Amygdala (tissue), 56 donors: ENCODE measurements at places on chromosomes 4 and X.

DNA sequence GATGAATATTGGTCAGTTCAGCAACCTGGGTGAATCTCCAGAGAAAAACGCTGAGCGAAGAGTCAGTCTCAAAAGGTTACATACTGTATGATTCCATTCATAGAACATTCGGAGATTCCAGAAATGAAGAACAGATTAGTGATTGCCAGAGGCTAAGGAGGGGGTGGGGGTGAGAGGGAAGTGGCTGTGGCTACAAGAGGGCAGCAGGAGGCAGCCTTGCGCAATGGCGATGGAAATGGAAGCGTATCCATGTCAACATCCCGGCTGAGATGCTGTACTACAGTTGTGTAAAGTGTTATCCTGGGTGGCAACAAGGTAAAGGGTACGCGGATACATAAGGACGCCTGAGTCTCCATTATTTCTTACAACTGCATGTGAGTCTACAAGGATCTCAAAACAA lies 18.0 kb downstream of the LYAR start:
- DNase-seq = no peak

GRCh38 chrX:1500701-1501624 lies 36.0 kb downstream of the P2RY8 start:
- no peak for DNase-seq

DNA sequence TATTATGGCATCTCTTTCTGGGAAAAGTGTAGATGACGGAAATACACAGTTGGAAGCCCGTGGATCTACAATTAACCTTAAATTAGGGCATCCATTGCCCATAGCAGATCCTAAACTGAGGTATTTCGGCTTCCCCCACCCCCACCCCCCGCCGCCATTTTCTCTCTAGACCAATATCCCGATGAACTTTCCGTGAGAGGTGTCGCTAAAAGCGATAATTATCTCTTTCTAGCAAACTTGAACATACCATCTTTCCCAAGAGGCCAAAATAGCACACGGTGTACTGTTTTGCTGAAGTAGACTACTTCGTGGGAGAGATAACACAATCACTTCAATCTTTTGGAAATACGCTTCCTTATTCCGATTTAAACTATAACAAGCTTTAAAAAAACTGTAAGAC lies 554 bp downstream of the KLHL15 start:
- DNase-seq = no peak

GRCh38 chr4:158259955-158260575 lies 49.8 kb downstream of the TMEM144 start:
- no peak for DNase-seq

- no peak for DNase-seq
Observed at GRCh38 chr4:41106081-41106480, 108.3 kb downstream of the APBB2 start.

- DNase-seq = no peak
Observed at GRCh38 chr4:77047037-77047436, 28.8 kb downstream of the CCNI start.

GRCh38 chr4:120007191-120007871 lies 59.3 kb downstream of the MAD2L1 start:
- no peak for DNase-seq

DNA sequence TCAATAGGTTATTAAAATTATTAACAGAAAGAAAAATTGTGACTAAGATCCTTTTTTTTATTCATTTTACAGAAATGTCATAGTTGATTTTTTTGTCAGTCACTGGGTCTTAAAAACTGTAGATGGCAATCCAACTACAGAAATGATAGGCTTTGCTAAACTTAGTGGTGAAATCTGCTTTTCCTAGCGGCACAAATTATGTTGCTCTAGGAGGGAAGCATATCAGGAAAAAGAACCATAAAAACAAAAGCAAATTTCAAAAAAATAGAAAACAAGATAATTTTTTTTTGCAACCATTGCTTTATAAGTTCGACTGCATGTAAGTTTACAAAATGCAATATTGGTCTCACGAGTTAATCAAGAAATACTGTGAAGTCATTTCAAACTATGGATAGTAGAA lies 443.5 kb upstream of the IGFBP7 start:
- DNase-seq = no peak

- DNase-seq = no peak
Observed at GRCh38 chr4:4759232-4759631, 100.2 kb upstream of the MSX1 start.

DNA sequence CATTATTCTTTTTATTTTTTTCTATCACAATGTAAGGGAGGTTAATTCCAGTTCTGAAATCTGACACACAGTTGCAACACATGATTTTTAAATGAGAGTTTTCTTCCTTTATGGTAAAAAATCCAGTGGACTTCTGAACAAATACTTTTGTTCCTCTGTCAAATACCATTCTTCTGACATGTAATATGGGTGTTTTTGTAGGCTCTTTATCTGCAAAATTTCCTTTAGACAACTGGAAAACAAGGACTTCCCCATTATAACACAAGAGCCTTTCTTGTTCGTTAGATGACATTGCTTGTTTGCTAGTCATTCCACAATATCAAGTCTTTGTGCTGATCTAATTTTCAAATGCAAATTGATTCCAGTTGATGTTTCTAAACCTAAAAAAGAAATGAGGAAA lies 7.7 kb downstream of the FANCB start:
- no peak for DNase-seq

DNA sequence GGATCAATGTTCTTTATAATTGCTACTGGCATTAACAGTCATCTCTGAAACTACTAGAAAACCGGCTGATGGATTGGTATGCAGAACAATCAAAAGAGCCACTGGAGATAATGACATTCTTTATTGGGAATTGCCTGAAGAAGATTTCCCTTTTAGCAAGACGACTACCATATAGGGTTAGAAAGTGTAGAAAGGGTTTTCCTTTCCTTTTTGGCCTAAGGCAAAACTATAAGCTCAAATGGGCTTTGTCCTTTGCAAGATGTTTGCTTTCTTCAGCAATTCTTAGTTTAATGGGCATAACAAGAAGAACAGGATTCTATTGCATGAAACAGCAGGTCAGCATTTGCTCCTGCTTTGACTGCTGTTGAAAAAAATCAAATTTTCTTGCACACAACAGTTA lies 214.2 kb upstream of the PCDH10 start:
- no peak for DNase-seq

DNA sequence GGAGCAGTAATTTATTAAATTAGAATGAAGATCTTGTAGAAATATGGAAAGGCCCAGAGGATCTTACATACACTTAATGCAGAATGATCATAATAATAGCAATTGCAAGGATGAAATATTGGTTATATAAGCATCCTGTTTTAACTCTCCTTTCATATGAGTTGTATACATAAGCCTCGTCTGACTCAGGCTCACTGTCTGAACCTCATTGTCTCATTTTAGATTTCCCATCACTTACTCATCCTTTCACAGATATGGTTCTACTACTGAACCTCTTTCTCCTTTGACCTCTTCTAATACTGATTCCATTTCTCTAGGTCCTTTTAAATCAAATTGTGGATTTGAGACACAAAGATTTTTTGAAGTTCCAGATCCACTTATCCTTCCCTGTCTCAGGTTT lies 277.3 kb upstream of the TRPC5 start:
- no peak for DNase-seq

GRCh38 chrX:150234126-150234525 lies 129.0 kb upstream of the MAMLD1 start:
- no peak for DNase-seq

DNA sequence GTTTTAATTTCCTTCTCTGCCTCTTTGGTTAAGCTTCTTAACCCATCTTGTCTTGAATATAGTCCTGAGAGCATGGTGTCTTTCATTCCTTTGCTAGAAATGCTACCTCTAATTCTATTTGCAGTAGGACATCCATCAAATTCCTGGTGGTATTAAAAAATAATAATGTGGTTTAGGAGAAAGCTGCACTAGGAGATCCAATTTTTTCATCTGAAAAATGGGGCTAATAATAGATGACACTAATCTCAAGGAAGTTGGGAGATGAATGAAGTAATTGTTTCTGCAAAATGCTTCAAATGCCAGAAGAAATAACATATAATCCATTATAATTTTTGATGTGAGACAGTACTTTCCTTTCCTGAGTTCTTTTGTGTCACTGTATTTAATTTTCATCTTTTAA lies 194.9 kb downstream of the PACRGL start:
- DNase-seq = no peak

GRCh38 chr4:8542776-8543525 lies 37.2 kb upstream of the GPR78 start:
- DNase-seq = no peak

- DNase-seq = no peak
Observed at GRCh38 chr4:67573193-67573592, 14.7 kb downstream of the STAP1 start.

- DNase-seq = no peak
Observed at GRCh38 chr4:32031026-32031425, 1310.9 kb downstream of the PCDH7 start.

DNA sequence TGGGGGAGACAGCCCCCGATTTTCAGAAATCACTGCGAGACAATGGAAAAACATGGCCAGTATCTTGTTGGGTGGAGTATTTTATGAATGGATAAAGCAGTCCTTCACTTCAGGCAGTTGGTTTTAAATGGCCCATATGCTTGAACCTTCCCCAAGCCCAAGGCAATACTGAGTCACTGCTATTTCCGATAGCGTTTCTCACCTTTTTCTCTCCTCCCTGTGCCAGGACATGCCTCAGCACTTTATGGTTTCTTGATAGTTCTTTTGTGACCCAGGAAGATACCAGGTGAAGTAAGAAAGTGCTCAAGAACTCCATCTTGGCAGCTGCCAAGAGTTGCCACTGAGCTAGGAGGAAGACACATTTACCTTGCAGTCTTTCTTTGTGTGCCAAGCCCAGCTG lies 26.8 kb upstream of the ESX1 start:
- DNase-seq = no peak

- no peak for DNase-seq
Observed at GRCh38 chr4:141761926-141762325, 125.5 kb downstream of the IL15 start.

- no peak for DNase-seq
Observed at GRCh38 chrX:71616672-71617529, 1.4 kb downstream of the CXCR3 start.

- DNase-seq = no peak
Observed at GRCh38 chr4:55499495-55499894, 47.2 kb downstream of the CLOCK start.

DNA sequence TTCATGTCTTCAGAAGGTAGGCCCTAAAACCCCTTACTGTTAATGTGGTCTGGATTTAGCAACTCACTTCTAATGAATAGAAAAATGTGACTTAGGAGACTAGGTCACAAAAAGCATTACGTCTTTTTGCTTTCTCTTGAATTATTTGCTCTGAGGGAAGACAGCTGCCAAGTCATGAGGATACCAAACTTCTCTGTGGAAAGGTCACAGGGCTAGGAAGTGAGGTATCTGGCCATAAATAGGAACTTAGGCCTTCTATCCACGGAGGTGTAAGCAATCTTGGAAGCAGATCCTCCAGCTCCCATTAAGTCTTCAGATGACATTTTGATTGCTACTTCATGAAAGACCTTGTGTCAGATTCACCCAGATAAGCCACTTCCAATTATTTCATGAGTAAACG lies 120.6 kb downstream of the JADE1 start:
- DNase-seq = no peak

DNA sequence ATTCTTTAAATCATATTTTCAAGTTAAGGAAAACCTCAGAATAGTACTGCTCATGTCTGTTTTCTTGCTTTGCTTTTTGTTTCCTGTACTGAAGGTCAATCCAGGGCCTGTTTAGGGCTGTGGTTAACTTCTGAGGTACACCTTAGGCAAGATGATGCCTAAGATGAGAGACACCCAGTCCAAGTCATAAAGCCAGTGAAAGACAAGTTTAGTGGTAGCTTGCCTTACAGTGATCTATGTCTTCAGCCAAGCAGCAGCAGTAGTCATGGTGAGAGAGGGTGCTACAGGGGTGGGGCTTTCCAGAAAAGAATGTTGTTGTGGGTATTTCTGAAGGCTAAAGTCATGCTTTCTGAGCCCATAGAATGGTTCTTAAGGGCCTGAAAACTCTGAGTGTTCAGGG lies 173.7 kb downstream of the VSIG4 start:
- no peak for DNase-seq

DNA sequence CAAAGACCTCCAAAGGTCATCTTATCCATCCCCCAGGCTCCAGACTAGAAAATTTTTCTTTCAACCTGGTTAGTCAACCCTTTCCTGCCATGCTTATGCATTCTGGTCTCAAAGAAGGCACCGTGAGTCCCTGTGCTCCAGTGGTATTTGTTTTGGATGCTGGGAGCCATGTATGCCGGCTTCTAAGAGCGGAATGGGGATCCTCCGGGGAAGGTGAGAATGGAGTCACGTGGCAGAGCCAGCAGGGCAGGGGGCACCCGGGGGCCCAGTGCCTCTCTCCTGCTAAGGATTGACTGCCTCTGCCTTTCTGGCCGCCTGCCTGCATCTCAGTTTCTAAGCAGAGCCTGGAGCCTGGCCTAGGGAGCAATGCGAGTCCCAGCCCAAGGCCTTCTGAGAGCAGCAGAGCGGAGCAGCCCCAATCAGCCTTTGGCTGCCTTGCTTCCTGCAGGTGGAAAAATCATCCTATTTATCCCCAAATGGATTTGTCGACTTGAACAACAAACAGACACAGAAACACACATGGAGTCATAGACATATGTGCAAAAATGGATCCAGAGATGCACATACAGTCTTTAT lies 141.0 kb downstream of the PJA1 start:
- no peak for DNase-seq
